ENCODE measurements at places on chromosomes 12 and 14.

- DNase-seq, result no peak
Measured at GRCh38 chr14:99436247-99437180, 44.1 kb downstream of the SETD3 start.

DNA sequence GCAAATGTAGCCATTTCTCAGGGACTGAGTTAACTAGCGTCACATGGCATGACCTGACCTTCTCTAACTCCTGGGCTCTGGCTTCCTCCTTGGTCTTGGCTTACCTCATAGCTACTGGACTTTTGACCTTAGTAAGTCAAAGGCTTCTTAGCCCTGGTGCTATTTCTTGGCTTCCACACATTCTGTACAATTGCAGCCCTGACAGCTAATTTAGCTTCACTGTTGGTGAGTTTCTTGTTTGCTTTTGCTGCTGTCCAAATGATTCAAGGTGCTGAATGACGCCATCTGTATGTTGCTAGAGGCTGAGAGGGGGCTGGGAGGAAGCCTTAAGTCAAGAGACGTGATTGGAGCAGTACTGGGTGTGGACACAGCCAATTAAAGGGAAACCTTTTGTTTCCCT, 202.7 kb downstream of the PRKD1 start:
- peak; percentile 85 for DNase-seq

DNA sequence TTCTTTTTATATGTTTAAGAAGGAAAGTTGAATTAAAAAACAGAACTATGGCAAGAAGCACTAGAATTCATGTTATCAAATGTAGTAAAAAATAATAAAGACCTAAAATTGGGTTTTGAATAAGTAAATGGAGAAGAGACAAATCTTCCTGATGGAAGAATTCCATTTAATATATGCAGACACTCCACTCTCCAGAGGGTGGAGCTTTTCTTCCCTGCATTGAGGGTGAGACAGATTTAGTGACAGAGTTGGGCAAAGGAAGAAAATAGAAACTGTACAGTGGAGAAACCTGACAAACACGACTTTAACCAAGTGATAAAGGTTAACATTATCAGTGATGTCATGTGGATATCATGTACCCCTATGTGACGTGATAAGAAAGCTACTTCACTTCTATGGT, 217.6 kb downstream of the PRKD1 start:
- no peak for DNase-seq

DNA sequence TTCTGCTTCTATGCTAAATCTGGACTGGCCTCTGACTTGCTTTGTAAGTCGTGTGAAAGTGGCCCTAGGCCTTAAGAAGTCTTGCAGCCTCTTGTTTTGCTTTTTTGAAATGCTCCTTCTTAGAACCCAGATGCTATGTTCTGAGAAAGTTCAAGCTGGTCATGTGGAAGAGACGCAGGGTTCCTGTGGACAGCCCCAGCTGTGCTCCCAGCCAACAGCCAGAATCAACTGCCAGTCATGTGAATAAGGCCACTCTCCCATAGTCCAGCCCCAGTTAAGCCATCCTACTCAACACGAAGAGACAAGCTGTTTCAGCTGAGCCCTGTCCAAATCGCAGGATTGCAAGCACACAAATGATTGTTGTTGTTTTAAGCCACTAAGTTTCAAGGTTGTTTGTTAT, 37.3 kb upstream of the TBPL2 start:
- no peak for DNase-seq

DNA sequence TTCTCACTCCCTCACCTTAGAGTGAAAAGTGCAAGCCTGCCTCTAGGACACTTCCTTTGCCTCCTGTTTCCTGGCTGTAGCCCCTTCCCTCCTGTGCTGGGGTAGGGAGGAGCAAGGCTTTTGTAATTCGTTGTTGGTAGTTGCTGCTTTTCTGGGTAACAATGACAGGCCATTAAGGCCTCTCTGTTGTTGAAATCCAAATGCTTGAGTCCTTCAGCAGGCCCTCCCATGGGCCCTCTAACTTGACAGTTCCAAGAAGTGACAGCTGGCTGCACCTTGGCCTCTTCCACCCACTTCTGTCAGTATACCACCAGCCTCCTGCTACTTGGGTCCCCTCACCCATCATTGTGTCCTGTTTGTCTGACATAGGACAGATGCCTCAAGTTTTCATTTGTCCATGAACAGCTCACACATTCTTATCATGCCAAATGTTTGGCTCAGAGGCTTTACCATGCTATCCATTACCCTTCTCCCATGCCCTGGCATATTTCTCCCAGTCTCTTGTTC, 103.7 kb upstream of the PDE3A start:
- no peak for DNase-seq

DNA sequence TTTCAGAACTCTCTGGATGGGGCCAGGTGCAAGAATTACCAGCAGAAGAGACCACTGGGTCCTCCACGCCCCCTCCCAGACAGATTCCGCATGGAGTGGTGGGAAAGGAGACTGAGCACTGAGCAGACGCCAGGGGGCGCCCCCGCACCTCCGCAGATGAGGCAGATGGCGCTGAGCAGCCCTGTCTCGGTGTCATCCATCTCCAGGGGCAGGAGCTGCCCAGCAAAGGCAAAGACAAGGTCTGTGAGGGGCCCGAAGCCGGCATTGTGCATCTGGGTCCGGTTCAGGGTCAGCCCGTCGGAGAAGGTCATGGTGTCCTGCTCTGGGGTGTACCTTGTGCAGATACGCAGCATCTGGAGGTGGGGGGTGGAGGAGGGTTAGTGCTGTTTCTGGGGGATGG, 6.3 kb upstream of the ITGB7 start:
- DNase-seq, result peak; percentile 67

DNA sequence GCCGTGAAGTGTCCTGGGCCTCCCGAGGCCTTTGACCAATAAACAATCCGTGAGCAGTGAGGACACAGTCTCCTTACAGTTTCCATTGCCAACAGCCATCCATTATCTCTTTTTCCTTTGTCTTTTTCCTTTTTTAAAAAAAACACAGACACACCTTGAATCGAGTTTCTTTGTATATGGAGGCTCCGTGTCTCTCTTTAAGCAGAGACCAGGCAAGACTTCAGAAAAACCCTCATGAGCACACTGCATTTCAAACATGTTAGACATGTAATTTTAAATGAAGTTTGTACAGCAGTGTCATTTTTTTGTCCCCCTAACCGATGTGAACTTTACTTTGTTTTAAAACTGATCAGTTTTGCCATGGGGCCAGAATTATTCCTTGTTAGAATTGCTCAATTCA, 111.1 kb downstream of the SPTSSA start:
- no peak for DNase-seq

GRCh38 chr12:28800129-28800528, 348.9 kb upstream of the FAR2 start:
- no peak for DNase-seq

DNA sequence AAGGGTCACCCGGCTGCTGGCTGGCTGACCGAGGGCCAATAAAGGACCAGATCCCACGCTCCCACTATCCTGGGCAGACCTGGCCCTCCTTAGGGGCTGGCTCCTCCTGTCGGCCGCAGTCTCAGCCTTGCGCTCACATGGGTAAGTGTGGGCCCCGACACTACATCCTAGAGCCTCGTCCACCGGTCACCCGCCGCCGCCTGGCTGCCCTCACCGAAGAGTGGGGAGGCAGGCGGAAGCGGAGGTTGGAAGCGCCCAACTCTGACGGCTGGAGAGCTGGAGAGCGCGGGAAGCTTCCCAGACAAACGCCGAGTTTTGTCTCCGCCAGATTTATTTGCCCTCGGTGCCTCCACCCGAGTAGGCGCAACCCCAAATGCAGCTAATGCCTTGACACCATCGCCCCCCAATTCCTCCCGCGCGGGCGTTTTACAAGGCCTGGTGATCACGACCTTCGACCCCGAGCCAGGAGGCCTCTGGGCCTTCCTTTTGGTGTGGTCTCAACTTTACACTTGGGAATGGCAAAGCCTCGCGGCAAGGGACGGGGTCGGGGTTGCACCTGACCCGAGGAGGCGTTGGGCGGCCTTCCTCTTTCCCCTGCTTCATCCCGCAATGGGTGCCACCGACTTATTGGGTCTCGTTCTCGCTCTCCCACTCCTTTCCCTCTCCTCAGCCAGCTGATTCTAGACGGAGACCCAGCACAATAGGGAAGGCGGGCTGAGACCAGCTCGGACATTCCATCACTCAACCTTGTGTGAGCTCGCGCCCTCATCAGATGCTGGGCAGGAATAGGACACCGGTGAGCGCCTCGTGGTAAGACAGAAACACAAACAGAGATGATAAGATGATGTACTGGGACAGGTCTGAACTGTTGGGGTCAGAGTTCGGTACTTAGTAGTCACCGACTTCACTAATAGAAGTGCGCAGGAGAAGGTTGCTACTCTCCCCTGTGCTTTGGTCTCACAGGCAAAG, 78.3 kb upstream of the ANO4 start:
- DNase-seq, result no peak

GRCh38 chr14:84108746-84109457, 1421.0 kb upstream of the FLRT2 start:
- no peak for DNase-seq

- no peak for DNase-seq
Measured at GRCh38 chr14:76666746-76667145, 94.5 kb upstream of the VASH1 start.

DNA sequence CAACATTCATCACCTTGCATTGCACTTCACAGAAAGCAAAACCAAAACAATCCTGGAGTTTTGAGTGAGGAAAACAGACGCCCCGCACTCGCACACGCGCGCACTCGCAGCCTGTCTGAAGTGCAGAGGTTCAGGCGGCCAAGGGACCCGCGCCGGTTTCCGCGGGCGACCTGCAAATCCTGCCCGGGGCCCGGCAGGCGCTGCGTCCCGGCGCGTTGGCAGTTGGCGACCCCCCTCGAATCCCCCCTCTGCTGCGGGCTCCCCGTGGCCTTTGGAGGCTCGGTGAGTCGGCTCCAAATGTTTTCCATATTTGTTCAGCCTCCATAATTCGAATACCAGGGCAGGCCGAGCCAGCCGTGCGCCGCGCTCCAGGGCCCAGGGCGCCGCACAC, at the start of gene SSPN:
Gene SSPN (plus strand): TSS at position 324 of the 391 bp plus-strand sequence. CDS start 100 bp downstream, outside the sequence.
- DNase-seq, result no peak
